ENCODE measurements at places on chromosomes 1 and 21.

- DNase-seq = no peak
Measured at GRCh38 chr21:35016517-35017188, 32.4 kb downstream of the RUNX1 start.

DNA sequence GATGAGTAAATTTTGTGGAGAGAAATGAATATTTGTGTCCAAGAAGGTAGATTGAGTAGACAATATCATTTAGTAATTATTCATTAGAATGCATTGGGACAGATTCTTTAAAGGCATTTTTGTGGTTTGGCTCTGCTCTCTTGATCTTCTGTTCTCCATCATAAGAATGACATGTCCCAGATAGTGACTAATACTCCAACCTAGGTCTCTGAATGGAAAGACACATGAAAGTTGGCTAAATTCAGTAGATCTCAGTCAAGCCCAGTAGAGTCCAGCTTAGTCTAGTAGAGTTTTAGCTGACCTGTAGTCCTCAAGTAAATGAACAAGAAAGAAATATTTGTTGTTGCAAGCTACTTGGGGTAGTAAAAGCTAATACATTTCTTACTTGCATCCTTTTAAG lies 61.8 kb upstream of the DNAH14 start:
- DNase-seq = no peak

GRCh38 chr1:156524481-156524869 lies 23.9 kb upstream of the MEF2D start:
- no peak for DNase-seq

DNA sequence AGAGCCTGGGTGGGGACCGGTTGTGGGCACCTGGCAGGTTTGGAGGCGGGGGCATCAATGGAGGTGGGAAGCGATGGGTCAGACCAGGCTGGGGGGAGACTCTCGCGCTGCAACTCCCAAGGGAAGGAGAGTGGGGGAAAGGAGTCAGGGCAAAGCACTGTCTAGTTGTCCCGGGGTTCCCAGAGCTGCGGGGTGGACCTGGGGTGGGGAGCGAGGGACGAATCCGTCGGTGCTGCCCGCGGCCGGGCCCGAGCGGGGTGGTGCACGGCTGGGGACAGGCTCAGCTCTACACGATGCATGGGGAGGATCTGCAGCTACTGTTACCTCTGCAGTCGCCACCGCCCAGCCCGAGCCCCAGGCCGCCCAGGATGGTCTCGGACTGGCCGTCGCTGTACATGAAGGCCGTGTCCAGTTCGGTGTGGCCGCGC lies 427 bp downstream of the AKR7A2 start:
- DNase-seq = no peak

- DNase-seq = no peak
Measured at GRCh38 chr1:194369060-194369459, 1182.6 kb upstream of the B3GALT2 start.

- DNase-seq = no peak
Measured at GRCh38 chr1:204075139-204075521, 2.2 kb downstream of the SOX13 start.

GRCh38 chr1:3895279-3895950 lies 4.7 kb downstream of the C1orf174 start:
- no peak for DNase-seq

- no peak for DNase-seq
Measured at GRCh38 chr1:66332548-66332901, 201.4 kb upstream of the SGIP1 start.

GRCh38 chr1:48681476-48682305 lies 95.0 kb downstream of the BEND5 start:
- DNase-seq = no peak

DNA sequence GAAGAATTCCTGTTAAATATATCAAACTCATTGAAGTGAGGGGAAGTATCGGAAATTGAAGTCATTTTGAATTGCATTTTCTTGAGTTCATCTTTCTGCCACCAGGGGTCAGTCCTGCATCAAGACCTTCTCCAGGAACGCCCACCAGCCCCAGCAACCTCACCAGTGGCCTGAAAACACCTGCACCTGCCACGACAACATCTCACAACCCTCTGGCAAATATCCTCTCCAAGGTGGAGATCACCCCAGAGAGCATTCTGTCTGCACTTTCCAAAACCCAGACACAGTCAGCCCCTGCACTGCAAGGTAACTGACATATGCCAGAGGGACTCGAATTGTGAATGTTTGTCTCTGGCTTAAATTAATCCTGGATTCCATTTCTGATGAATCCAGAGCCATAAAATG lies 22.8 kb upstream of the TARS2 start:
- DNase-seq = peak; percentile 50

GRCh38 chr1:10803971-10804820 lies 7.8 kb upstream of the CASZ1 start:
- DNase-seq = no peak

DNA sequence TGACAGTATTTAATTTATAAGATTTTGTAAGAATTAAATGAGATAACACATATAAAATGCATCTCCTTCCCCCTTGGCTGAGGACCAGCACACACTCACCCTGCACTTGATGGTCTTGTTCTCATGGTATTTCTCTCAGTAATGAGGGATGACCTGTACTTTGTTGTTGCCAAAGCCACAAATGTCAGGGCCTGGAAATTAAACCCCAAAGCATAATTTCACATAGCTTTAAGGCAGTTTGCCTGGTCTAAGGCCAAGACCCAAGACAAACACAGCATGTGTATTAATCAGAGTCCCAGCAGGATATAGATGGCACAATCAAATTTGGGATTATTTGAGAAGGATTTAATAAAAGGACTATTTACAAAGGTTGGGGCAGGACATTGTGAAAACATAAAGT lies 48.6 kb upstream of the EPS15 start:
- peak; percentile 26 for DNase-seq

DNA sequence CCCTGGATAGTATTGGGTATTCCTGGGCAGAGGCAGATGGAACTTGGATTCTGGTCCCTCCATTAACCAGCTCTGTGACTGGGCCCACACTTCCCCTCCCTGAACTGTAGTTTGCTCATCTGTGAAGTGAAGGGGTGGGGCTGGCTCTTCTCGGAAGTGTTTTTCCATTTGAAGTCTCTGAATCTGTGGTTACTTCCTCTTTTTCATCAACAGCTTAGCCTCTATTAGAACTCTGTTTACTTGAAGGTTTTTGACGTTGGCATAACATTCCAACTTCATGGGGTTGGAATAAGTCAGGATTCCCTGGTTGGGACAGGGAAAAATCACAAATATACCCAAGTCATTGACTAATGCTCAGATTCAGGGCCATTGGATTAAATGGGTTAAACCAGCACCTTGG lies 3.6 kb downstream of the KIAA0040 start:
- no peak for DNase-seq

GRCh38 chr21:31289702-31290101 lies 54.4 kb downstream of the TIAM1 start:
- DNase-seq = no peak

DNA sequence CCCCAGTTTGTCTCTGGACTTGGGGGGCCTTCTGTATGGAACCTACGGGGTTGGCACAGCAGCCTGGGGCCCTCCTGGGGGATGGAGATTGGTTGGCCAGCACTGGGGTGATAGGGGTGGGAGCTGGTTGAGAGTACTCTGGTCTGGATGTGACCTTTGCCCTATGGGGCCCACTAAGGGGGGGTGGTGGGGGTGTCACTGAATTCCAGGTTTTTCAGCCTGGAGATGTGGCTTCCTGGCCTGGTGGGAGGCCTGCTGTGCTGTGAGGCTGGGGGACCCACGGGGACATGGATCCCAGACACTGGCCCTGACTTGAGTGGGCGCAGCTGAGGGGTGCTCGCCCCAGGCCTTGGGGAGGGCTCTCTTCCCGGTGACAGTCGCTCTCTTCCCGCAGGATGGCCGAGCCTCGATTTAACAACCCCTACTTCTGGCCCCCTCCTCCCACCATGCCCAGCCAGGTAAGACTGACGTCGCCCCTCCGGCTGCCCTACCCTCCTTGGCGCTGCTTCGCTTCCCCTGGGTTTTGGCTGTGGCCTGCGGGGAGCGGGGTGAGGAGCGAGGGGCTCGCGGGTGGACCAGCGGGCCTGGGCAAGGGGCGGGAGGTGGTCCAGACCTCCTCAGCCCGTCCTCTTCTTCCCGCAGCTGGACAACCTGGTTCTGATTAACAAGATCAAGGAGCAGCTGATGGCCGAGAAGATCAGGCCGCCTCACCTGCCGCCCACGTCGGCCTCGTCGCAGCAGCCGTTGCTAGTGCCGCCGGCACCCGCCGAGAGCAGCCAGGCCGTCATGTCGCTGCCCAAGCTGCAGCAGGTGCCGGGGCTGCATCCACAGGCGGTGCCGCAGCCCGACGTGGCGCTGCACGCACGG lies 19.6 kb downstream of the ZNF362 start:
- no peak for DNase-seq

All from fibroblast of the conjunctiva (primary cell).